T47D (cell line): ENCODE measurements at places on chromosomes 16 and 17.
A peak's percentile ranks its signal among the peaks of the same experiment; 100 is the strongest.

DNA sequence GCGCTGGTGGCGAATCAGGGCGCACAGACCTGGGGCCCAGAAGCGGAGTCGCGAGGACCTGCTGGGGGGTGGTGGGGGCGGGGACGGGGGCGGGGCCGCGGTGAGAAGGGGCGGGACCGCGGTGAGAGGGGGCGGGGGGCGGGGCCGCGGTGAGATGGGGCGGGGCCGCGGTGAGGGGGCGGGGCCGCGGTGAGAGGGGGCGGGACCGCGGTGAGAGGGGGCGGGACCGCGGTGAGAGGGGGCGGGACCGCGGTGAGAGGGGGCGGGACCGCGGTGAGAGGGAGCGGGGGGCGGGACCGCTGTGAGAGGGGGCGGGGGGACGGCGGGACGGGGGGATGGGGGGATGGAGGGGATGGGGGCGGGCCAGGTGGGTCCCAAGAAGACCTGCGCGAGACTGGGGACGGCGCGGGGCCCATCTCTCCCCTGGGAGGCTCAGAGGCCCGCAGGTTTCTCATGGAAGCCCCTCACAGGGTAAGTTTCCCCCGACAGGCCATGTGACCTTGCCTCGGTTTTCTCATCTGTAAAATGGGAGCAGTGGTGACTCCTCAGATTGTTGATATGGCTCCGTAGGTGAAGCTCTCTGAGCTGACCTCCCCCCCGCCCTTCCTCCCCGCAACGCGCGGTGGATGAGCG lies 28.6 kb upstream of the DBNDD1 start:
- DNase-seq = peak; percentile 60

DNA sequence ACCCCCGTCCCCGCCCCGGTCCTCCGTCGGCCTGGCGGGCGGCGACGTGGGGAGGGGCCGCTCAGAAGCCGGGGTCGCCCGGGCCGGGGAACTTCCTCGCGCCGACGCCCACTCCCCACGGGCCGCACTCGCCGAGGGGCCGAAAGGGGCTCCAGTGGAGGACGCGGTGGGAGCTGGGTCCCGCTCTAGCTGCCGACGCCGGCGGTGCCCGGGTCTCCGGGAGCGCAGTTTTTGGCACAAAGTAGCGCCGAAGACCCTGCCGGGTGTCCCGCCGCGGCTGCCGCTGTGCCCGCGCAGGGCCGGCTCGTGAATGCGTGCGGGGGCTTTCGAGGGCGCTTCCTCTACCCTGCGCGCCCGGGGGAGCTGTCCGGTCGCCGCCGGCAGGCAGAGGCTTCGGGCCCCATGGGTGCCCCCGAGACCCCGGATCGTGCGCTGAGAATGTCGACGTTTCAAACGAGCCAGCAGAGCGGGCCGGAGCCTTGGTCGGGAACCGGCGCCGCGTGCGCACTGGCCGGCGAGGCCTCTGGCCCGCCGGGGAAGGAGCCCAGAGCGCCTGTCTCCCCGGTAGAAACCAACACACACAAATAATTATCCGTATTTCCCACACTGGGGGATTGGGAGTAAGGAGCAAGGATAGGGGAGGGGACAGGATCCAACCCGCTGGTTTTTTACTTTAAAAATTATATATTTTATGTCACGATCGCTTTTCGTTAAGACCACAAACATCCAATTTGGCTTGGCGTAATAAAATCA lies 46.6 kb upstream of the SLC38A10 start:
- no peak for DNase-seq

GRCh38 chr17:36717088-36717487 lies 115.7 kb downstream of the MRM1 start:
- DNase-seq = no peak

DNA sequence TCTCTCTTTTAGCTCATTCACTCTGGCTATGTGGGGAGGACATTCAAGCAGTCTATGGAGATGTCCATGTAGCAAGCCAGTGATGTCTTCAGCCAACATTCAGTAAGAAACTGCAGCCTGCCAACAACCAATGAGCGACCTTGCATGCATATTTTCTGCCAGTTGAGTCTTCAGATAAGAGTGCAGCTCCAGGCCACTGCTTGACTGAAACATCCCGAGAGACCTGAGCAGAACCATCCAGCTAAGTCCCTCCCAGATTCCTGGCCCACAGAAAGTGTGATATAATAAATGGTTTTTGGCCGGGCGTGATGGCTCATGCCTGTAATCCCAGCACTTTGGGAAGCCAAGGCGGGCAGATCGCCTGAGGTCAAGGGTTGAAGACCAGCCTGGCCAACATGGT lies 10.5 kb upstream of the C17orf58 start:
- DNase-seq = no peak

GRCh38 chr16:86574646-86575045 lies 3.7 kb upstream of the FOXL1 start:
- DNase-seq = no peak

- DNase-seq = peak; percentile 39
Measured at GRCh38 chr16:89615596-89616090, 2.2 kb downstream of the DPEP1 start.

GRCh38 chr17:40418428-40418706 lies 671 bp upstream of the TOP2A start:
- no peak for DNase-seq

GRCh38 chr17:13947499-13947898 lies 121.8 kb upstream of the COX10 start:
- DNase-seq = no peak

DNA sequence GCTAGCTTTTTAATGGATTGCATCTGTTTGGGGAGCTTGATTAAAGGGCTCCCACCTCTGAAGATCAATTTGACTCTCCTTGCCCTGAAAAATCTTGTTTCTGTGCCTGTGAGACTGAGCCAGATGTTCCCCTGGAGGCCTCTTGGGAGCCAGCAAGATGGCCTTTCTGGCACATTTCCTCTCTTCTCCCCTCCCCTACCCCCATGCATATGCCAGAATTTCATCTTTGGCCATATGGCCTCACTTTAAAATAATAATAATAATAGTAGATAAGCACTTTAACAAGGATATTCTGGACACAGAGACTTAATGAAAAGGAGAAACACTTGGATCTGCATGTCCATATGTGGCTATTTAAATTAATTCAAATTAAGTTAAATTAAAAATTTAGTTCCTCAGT lies 144.1 kb upstream of the CES5A start:
- no peak for DNase-seq

DNA sequence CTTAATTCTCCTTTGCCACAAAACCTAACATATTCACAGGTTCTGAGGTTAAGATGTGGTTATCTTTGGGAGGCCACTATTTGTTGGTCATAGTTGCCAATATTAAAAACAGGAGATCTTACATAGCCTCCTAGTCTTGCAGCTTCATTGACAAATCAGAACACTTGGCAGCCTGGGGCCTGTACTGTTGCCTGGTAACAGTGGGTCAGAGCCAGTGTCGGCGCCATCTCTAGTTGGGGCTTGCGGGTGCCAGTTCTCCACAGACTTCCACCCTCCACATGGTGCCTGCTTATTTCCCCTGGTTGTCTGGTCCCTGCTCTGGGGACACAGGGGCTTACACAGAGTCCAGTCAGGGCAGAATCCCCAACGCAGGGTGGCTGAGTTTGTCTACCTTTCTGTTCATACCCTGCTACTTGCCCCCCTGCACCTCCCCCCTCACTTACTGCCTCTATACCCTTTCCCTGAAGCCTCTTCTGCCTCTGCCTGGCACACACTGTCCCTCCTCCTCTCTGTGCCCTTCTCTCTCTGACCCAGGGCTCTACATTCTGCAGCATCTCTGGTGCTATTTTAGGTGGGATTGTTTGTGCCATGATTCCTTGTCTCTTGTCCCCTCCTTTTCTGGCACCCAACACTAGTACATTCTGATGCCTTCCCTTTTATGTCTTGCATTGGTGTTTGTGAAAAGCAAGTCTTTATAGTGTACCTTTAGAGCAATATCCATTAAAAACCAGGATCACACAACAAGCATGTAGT lies 13.4 kb downstream of the EPN2 start:
- DNase-seq = no peak

- no peak for DNase-seq
Measured at GRCh38 chr17:11813278-11813677, 184.0 kb downstream of the ZNF18 start.

DNA sequence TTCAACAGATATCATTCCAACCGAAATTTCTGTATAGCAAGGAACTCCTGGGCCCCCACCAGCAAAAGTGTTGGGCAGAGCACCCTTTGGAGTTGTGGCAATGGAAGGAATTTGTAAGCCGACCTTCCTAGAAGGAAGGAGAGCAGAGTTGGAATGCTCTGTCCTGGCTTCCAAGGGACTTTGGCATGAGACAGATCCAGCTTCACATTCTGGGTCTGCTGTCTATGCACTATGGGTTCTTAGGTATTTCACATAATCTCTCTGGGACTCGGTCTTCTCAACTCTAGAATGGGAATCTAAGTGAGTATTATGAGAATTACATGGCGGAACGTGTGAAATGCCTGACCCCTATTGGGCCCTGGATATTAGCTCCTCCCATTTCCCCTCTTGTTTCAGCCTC lies 63.2 kb upstream of the MARCHF10 start:
- DNase-seq = no peak

- DNase-seq = no peak
Measured at GRCh38 chr16:89341279-89341678, 123.8 kb downstream of the ZNF778 start.

GRCh38 chr17:1331708-1332107 lies 52.2 kb downstream of the TRARG1 start:
- no peak for DNase-seq

GRCh38 chr17:64007838-64008282 lies 9.7 kb downstream of the PRR29 start:
- DNase-seq = no peak

DNA sequence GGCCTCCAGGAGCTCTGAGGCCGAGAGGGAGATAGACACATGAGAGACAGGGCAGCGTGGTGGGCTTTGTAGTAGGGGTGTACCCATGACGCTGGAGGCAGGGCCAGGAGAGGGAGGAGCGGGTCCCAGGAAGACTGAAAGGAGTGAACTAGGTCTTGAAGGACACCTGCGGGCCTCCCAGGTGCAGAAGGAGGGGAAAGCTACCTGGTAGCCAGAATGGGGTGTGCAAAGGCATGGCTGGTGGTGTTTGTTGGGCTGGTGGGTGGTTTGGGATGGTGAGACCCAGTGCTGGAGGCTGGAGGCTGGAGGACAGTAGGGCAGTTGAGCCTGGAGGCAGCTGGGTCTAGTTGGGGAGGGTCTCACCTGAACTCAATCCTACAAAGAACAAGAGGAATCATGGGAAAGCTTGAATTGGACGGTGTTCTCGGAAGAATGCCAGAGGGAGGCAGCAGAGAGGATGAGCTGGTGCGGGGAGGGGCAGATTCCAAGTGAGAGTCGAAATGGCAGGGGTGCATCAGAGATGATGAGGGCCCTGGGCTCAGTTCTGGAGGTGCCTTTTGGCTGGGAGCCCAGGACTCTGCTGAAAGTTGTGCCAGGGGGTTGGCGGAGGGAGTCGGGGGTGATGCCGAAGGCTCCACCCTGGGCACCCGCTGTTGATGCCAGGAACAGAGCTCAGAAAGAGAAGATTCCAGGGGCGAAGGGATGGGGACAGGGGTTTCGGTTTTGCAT lies 21.2 kb downstream of the C1QTNF1 start:
- DNase-seq = no peak

DNA sequence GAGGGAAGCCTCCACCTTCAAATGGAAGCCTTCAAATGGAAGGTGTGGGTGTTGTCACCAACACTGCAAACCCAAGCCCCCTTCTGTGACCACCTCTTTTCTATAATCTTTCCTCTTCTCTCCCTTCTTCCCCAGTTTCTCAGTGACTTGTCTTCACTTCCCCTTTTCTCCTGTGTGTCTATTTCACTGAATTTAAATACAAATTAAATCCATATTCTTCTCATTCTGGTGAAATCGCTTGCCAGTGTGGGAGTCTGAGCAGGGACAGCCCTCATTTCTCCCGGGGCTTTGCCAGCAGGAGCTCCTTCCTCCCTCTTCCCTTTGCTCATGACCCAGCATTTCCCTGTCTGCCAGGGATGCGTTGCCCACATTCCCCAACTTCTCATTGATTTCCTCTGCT lies 6.4 kb upstream of the ITGAX start:
- no peak for DNase-seq

DNA sequence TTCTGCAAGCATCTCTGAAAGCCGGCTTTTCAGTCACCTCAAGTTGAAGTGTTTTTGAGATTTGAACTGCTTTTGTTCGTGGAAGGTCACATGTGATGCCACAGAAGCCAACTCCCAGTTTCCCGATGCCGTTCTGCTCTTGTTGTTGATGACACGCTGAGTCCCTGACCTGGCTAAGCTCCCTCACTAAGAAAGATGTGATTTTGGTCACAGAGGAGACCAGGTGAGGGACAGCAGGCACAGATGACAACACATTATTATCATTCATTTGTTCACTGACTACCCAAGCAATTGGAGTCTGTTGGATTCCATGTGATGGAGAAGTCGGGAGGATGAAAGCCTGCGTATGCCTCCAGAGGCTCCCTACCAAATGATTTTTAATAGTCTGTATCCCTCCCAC lies 822.4 kb upstream of the RBFOX1 start:
- DNase-seq = no peak

DNA sequence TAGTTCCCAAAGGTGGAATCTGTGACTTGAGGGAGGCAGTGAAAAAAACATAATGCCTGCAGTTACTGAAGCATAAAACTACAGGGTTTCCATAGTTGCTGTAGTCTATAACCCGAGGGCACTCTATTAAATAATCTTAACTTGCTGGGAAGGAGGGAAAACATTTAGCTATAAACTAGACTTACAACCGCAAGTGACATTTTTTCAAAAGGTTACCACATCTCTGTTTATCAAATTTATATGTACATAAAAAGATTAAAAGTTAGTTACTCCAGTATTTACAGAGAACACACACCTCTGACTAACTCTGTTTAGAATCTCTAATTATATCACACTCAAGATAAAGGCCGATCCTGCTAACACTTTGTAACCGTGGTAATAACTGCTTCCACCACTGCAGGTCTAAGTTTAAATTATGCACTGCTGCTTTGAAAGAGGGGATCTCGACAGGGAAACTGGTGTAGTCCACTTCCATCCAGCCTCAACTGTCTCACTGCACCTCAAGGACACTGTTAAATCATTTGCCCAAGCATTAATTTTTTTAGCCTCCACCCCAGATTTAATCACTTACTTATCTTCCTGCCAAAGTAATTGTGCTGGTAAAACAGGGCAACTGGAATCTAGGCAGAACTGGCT lies 14.6 kb downstream of the KCNJ16 start:
- peak; percentile 4 for DNase-seq

GRCh38 chr17:64411999-64412771 lies 21.5 kb upstream of the PECAM1 start:
- no peak for DNase-seq

GRCh38 chr16:70801611-70802010 lies 653 bp upstream of the VAC14 start:
- no peak for DNase-seq

- no peak for DNase-seq
Measured at GRCh38 chr17:19335951-19336631, 26.4 kb downstream of the B9D1 start.
